GM12891 (cell line): ENCODE measurements at places on chromosomes 1 and 21.

- DNase-seq, result no peak
Measured at GRCh38 chr1:29626726-29627125, 390.4 kb downstream of the PTPRU start.

DNA sequence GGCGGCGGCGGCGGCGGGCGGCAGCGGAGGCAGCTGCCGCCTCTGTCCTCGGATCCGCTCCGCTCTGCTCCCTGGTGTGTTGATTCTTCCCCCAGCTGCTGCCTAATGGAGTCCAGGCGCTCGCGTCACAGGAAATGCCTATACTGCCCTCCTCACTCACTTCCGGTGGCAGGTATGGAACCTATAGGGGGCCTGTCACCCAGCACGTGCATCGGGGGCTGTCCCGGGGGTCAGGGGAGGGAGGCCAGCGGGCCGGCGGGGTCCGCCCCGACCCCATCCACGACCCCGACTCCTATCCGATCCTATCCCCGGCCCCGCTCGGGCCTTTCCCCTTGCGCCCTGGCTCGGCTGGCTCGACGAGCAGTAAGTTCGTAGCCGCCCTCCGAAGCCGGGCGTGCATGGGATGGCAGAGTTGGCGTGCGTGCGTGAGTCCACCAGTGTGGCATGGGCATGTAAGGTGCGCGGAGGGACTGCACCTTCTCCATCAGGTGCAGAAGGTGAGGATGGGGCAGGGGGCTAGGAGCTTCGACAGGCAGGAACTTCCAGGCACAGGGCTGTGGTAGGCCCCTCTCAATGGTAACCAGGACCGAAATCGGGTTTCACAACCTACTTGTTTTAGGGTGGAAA, at the start of gene WDR26:
TSS of gene WDR26 (minus strand) at position 107 of the 627 bp plus-strand sequence.
- peak; percentile 89 for DNase-seq

DNA sequence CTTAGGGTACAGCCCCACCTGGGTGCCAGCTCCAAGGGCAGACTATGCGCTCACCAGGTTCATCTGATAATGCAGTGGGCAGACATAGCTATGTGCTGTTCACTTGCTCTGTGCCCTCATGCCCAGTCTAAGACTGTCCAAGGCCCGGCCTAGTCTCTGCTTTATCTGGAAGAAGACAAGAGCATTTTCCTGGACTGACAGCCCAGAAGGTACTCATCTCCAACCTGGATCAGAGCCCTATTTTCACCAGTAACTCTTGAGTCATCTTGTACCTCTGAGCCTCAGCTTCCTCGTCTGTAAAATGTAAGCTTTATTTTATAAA, 28.5 kb upstream of the LRRC8C start:
- no peak for DNase-seq

- DNase-seq, result no peak
Measured at GRCh38 chr1:228005511-228006033, 1.2 kb upstream of the WNT3A start.

DNA sequence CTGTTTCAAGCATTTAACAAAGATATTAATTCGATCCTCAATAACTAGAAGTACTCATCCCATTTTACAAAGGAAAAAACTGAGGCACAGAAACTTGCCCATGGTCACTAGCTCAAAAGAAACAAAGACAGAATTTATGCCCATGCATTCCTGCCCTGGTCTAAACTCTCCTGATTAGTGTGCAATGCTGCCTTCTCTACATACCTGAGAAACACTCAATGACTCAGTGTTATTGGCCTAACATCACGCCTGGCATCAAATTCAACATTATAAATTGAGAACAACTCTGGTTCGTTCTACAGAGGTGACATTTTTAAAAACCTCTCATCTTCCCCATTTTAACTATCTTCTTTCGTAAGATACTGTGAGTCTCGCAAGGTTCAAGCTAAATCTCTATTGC, 5.2 kb downstream of the APP start:
- no peak for DNase-seq
